Activated naive CD8-positive, alpha-beta T cell treated with anti-CD3 and anti-CD28 coated beads for 36 hours (primary cell): ENCODE measurements at places on chromosomes 3 and 15. TPM values are rescaled to one million over a fixed set of nuclear protein-coding genes. Genes with fewer than 3 reads are reported as not detected.
A peak's percentile ranks its signal among the peaks of the same experiment; 100 is the strongest.

DNA sequence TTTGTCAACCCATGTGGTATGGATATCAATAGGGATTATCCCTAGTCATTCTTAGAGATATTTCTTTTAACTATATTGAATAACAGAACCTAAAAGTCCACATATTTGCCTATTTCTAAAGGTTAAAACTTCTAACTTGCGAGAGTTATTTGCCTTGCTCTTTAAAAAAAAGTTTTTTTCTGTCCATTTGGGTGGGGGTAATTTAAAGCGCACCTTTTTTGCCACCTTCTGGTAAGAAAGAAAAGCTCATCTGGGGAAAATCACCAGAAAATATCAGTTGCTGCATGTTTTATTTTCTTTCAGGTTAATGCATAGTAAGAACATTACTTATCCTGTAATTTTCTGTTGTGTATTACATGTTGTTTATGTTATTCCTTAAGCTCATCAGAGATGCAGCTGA is 242.0 kb upstream of the GOLGA6L4 start:
- H3K27me3 ChIP-seq = no peaks in the 10 kb centered on the region
- no peaks in the 10 kb centered on the region for H3K36me3 ChIP-seq
- DNase-seq = no peak
- no peak overlapping the region for H3K4me3 ChIP-seq

- no peak overlapping the region for H3K27ac ChIP-seq
- no peaks in the 10 kb centered on the region for H3K27me3 ChIP-seq
- no peak overlapping the region for H3K4me3 ChIP-seq
- DNase-seq = no peak
Measured at GRCh38 chr3:67647390-67647878, 7.0 kb downstream of the SUCLG2 start.

DNA sequence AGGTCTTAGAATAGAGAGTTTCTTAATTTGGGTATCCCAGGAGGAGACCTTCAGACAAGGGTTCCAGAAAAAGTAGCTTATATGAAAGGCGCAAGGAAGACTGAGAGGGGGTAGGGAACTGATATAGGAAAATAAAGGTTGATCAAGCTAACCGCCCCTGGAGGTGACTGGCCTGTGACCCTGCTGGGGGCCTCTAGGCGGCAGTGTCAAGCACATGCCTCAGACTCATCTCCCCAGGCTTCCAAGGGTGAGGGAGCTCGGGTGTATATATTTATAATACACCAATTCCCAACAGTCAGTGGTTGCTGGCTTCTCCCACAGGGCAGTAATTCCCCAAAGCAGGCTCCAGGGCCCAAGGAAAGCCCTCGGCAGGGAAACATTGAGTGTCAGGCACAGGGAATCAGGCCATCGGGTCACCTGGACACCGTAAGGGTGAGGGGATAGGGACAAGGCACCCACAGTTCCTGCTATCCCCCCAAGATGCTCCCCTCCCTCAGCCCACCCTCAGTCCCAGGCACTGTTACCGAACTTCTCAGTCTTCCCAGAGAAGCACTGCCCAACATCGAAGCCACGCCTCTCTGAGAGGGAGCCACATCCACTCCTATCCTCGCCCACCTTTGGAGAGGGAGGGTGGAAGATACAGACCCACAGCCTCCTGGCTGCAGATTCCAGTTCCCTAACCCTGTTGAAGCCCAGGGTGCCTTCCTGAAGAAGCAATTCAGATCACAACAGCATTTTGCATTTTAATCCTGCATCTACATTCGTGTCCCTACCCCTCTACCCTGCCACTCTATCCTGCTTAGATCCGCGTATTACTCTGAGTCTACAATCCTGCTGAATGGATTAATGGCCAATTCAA is 19.5 kb upstream of the CAV3 start:
- H3K27me3 ChIP-seq = peaks cover 5% of the 10 kb centered on the region
- no peak overlapping the region for H3K27ac ChIP-seq
- no peaks in the 10 kb centered on the region for H3K4me1 ChIP-seq
- no peak overlapping the region for H3K4me3 ChIP-seq

FOXL2NB gene
- not detected for total RNA-seq

- peaks cover 9% of the 10 kb centered on the region for H3K36me3 ChIP-seq
- no peaks in the 10 kb centered on the region for H3K27me3 ChIP-seq
- no peak overlapping the region for H3K4me3 ChIP-seq
- no peak for DNase-seq
Measured at GRCh38 chr3:53181024-53181371, 20.0 kb downstream of the PRKCD start.

HIGD2B gene
- not detected for total RNA-seq

- H3K4me3 ChIP-seq = no peak overlapping the region
- peaks cover 12% of the 10 kb centered on the region for H3K36me3 ChIP-seq
- H3K27ac ChIP-seq = peak overlapping the region; percentile 29
- DNase-seq = peak; percentile 62
Measured at GRCh38 chr3:49013738-49014660, 4.4 kb downstream of the DALRD3 start.

GRCh38 chr3:192433704-192434103 is 293.6 kb downstream of the FGF12 start:
- no peak overlapping the region for H3K4me3 ChIP-seq
- H3K27me3 ChIP-seq = peaks cover 8% of the 10 kb centered on the region
- H3K36me3 ChIP-seq = no peaks in the 10 kb centered on the region
- no peak for DNase-seq
- no peaks in the 10 kb centered on the region for H3K4me1 ChIP-seq
- no peak overlapping the region for H3K27ac ChIP-seq

GRCh38 chr3:192930577-192930976 is 12.9 kb upstream of the MB21D2 start:
- H3K27me3 ChIP-seq = peaks cover 18% of the 10 kb centered on the region
- no peak overlapping the region for H3K27ac ChIP-seq
- H3K36me3 ChIP-seq = no peaks in the 10 kb centered on the region
- peaks cover 2% of the 10 kb centered on the region for H3K4me1 ChIP-seq
- H3K4me3 ChIP-seq = no peak overlapping the region

NRROS gene
- 22.0 TPM for total RNA-seq

DNA sequence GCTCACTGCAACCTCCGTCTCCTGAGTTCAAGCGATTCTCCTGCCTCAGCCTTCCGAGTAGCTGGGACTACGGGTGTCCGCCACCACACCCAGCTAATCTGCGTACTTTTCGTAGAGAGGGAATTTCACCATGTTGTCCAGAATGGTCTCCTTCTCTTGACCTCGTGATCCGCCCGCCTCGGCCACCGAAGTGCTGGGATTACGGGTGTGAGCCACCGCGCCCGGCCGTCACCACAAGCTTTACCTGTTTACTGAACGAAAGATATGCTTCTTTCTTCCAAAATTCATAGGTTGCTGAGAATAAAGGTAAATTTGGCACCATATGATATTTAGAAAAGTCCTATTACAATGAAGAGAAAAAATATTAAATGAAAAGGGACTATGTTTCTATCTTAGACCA is 333.5 kb upstream of the EPHA6 start:
- no peak overlapping the region for H3K4me3 ChIP-seq
- H3K4me1 ChIP-seq = no peaks in the 10 kb centered on the region
- H3K36me3 ChIP-seq = no peaks in the 10 kb centered on the region
- DNase-seq = no peak
